ENCODE measurements at places on chromosomes 4 and X.

DNA sequence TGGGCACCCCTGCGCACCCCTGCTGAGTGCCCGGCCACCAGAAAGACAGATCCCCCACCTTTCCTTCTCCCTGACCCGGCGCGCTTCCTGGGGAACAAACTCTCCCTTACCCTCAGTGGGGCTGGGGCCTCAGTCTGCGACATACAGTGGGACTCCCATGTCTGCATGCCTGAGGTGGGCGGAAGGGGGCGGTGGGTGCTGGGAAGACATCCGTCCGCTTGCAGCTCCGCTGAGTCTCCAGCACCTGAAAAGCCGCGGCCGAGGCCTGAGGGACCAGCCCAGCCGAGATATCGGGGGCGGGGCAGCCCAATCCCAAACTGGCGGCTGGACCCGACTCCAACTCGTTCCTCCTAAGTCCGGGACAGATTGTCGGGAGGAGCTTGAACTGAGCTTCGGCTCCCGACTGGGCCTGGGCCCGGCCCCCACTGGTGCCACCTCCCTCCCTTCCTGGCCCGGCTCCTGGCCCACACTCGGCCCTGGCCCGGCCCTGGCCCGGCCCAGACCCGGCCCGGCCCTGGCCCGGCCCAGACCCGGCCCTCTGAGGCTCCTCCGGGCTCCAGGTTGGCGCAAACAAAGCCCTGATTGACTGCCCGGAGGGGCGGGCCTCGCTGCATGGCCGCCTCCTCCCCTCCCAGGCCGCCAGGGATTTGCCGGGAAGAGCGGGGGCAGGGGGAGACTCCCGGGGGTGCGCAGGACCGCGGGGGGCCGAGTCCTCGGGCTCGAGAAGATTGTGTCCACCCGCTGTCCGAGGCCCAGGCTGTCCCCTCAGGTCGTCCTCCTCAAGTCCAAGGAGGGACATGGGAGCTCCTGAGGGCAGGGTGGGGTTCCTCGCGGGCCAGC lies 877 bp upstream of the SLC16A2 start:
- peak; percentile 90 for DNase-seq

DNA sequence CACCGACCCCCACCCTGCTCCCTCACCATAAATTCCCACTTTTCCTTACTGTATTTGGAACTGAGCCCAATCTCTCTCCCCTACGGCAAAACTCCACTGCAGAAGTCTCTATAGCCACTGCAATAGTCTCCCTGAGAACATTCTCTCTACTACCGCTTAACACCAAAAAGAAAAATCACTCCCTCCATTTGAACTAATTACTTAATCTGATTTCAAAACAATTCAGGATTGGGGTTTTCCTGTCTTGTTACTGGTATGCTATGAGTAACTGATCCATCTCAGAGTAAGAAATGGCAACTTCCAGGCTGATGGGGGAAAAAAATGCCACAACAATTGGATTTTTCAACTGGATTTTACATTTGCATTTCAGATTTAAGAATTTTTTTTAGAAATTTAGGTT lies 5.8 kb downstream of the PAPSS1 start:
- DNase-seq, result no peak

GRCh38 chr4:141057582-141057981 lies 75.7 kb downstream of the RNF150 start:
- DNase-seq, result no peak

GRCh38 chr4:110195561-110196205 lies 2.7 kb downstream of the ELOVL6 start:
- DNase-seq, result no peak

DNA sequence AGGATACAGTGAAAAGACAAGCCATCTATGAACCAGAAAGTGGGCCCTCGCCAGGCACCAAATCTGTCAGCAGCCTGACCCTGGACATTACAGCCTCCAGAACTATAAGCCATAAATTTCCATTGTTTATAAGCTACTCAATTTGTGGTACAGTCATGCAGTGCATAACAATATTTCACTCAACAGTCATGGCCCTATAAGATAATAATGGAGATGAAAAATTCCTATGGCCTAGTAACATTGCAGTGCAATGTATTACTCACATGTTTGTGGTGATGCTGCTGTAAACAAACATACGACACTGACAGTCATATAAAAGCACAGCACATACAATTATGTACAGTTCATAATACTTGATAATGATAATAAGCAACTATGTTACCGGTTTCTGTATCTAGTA lies 17.1 kb upstream of the TLR1 start:
- no peak for DNase-seq

DNA sequence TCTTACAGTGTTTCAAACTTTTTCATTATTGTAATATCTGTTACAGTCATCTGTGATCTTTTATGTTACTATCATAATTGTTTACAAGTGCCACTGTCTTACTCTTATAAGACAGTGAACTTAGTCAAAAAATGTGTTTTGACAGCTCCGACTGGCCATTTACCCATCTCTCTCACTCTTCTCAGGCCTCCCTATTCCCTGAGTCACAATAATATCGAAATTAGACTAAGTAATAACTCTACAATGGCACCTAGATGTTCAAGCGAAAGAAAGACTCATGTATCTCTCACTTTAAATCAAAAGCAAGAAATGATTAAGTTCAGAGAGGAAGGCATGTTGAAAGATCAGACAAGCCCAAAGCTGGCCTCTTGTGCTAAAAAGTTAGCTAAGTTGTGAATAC lies 184.2 kb downstream of the CDS1 start:
- DNase-seq, result no peak

DNA sequence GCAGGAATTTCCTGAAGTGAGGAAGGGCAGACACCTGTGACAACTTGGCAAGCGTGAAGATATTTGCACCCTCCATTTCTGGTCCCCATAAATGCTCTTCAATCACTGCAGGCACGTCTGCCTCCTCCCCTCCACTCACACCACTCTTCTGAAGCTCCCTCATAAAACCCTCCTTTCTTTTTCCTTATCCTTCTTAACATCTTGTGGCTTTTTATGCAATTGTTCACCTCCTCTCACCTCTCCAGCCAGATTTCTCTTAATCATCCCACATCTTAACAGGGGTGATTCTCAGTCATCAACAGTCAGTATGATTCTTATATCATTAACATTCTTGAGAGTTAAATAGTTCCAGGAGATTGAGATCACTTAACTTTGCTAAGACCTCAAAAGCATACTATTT lies 277.4 kb downstream of the SPRY1 start:
- no peak for DNase-seq

DNA sequence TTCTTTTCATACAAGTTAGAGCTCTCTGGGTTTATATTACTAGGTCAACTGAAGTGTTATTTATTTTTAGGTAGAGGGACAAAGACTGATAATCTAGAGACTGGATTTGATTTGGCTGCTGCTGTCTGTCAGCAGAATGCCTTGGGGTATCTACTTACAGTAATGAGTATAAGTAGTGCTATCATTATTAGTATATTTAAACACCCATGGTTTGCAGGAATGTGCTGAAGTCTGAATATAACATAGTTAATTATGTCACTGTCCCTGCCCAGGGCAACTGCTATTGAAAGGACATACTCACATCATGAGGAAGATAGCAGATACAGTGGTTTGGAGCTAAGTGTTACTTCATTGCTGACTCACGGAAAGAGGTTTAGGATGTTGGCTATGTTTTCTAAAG lies 76.2 kb downstream of the PRRG1 start:
- no peak for DNase-seq

GRCh38 chr4:158810487-158811215 lies 41.8 kb downstream of the FNIP2 start:
- no peak for DNase-seq

DNA sequence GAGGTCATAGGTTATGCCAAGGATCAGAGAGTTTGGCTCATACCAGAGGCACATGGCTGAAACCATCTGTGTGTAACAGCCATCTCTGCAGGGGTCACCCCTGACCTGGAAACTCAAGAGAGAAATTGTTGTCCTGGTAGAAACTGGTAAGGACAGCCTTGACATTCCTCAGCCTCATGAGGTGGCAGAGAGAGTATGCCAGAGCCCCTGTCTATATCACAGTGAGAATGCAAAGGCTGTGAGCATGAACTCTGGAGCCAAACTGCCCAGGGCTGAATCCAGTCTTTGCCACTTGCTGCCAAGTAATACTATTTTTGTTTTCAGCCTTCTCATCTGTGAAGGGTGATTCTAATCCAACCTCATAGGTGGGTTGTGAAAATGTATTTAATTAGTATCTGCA lies 37.1 kb upstream of the CCDC149 start:
- DNase-seq, result no peak

DNA sequence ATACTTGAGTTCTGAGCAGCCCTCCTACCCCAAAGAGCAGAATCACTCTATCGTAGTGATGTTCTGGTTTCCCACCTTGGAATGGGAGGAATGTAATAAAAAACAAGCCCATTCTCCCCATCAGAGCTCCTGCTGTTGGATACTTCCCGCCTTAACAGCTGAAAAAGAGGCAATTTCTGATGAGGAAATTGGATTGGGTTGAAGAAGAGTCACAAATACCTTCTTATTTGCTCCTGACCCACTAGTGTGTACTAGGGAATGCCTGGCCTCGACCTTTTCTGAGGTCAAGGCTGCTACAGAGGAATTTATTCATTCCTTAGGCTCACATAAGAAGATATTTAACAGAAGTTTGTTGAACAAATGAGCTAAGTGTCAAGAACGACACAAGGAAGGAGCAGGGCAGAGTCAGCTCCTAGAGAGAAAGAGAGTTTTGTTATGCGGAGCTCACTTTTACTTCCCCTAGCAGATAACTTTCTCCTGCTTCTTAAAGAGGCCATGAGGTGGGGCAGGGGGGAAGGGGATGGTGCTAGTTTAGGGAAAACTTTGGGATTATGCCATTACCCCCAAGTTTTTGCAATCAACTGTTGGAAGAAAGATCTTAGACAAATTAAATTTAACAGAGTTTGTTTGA lies 273.8 kb upstream of the CLNK start:
- DNase-seq, result peak; percentile 66

Data from endodermal cell (in vitro differentiated cells).